Gastrocnemius medialis (tissue), 4 donors: ENCODE measurements at places on chromosomes 4 and X. TPM values are rescaled to one million over a fixed set of nuclear protein-coding genes. Genes with fewer than 3 reads are reported as not detected.
A peak's percentile ranks its signal among the peaks of the same experiment; 100 is the strongest.

DNA sequence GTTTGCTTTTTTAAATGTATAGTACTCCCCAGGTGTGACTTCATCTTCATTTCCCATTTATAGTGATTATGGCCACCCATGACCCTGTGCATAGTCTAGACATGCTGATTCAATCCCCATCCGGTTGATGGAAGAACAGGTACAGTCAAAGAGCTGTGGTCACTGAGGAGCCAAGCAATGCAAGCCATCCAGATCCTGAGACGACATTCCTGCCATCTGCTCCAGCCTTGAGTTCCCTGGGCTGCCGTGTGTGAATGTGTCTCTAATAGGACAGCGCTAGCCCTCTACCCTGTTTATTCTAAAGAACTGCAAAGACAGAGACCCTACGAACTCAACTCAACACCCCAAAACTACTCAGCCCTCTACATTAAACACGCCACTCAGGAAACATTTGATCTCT lies 1.7 kb downstream of the KCNIP4 start:
- DNase-seq = no peak

DNA sequence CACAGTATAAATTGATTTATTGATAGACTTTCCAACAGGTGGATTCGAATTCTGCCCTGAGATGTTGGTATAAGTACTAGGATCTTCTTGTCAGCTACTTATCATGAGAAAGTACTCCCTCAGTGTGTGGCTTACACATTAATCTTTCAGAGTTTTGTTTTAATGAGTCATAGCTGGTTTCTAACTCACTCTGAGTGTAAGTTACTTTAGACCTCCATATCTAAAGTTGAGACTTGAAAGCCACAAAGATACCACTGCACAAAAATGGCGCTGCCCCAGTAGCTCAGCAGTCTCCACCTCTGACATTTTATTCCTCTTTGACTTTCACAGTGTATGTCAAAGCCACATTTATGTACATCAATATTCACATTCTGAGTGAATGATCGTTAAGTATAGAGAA lies 318.5 kb downstream of the ARAP2 start:
- DNase-seq = no peak

- DNase-seq = no peak
Measured at GRCh38 chr4:167406181-167406580, 171.9 kb upstream of the SPOCK3 start.

GRCh38 chrX:5702890-5703289 lies 525.8 kb downstream of the NLGN4X start:
- no peak for DNase-seq

DNA sequence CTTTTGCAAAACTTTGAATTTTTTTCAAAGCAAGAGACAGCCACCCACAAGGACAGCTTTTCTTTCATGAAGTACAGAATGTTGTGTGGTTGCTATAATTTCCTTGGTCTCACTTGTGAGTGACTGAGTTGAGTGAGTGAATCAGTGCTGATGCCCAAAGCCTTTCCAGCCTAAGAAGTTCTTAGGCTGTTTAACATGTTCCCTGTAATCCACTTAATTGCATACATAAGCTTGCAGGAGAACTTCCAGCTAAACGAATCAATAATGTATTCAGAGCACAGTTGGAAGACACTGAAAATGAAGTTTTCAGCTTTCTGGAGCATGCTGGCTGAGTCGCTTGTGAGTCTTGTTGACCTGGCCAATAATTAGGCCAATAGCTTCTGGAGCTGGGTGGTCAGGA lies 42.0 kb upstream of the GK2 start:
- DNase-seq = no peak

GRCh38 chrX:134801267-134801666 lies 143.0 kb upstream of the PLAC1 start:
- no peak for DNase-seq

DNA sequence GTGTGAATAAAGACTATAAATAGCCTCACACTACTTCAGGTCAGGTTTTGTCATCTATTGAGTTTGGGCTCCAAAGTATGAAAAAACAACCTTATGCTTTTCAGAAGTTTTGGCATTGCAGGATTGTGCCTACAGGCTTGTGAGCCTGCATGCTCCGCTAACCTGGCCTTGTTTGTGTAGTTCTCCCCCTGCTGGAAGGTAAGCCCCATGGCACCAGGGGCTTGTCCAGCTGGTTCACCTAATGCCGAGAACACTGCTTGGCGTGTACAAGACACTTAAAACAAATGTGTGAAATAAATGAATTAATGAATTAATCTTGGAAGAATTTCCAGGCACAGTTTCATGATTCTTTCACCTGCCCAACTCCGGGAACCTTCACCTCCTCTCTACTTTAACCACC lies 1.8 kb upstream of the HSD17B10 start:
- DNase-seq = peak; percentile 53

DNA sequence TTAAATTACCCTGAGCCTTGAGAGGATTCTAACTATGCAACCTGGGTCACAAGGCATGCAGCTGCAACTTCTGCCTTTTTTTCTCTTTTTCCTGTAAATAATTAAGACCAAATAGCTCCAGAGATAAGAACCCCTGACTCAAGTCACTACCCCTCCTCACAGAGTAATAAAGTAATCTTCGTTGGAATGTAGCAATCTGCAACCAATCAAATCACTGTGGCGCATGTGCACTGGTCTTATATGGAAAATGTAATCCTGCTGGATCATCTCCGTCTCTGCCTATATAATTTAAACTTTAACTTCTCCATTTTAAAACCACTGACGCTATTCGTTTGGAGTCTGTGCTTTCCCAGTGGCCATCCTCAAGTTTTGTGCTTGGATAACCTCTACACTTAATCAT lies 6.1 kb upstream of the EFHC2 start:
- DNase-seq = no peak

- no peak for DNase-seq
Measured at GRCh38 chrX:48720577-48721250, 24.2 kb downstream of the SUV39H1 start.

GRCh38 chrX:124254611-124255010 lies 77.8 kb upstream of the TEX13D start:
- no peak for DNase-seq

DNA sequence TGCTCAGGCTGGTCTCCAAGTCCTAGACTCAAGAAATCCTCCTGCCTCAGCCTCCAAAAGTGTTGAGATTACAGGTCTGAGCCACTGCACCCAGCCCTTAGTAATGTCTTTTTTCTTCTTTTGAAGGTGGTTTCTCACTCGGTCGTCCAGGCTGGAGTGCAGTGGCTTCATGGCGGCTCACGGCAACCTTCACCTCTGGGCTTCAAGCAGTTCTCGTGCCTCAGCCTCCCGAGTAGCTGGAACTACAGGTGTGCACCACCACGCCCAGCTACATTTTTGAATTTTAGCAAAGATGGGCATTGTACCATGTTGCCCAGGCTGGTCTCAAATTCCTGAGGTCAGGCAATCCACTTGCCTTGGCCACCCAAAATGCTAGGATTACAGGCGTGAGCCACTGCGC lies 32.3 kb upstream of the ASMTL start:
- no peak for DNase-seq

GRCh38 chr4:39834269-39834668 lies 136.3 kb downstream of the UBE2K start:
- DNase-seq = no peak

DNA sequence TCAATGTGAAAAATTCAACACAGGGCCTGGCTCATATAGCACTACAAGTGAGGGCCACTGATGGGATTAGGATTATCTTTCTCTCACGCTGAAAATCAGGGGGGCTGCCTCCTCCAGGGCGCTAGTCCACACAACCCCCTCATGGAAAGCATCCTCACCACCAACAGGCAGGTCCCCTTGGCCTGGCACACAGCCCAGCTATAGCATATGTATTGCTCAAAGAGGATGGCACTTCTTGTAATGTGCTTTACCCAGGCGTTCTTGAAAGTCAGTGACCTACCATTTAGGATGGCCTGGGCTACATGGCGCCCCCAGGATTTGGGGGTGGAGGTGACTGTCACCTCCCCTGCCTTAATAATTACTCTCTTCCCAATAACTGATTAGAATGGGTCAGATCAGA lies 71.0 kb upstream of the LSM6 start:
- DNase-seq = no peak

GRCh38 chr4:117577686-117578311 lies 456.5 kb upstream of the NDST3 start:
- no peak for DNase-seq

DNA sequence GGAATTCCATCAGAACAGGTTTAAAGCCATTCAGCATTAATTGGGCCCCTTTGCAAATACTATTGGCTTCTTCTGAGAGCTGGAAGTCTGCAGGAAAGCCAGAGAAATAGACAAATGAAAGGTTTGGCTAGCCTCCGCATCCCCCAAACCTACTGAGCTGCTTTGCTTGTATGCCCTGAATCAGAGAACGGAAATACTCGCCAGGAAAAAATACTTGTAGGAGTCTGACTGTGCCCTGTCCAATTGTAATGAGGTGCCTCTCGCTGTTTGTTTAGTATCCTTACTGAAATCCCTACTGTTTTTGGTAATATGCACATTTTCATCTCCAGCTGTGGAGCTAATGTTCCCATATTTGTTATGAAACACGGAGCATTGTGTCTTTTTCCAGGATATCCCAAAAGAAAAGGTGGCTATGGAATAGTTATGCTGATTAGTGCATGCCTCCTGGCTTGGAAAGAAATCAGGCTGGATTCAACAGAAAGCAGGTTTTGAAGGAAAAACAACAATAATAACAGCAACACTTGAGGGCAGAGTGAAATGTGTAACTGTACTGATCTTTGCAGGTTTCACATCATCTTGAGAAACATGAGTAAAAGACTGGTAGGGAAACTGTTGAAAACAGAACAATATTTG lies 50.7 kb upstream of the NLGN4X start:
- DNase-seq = no peak

DNA sequence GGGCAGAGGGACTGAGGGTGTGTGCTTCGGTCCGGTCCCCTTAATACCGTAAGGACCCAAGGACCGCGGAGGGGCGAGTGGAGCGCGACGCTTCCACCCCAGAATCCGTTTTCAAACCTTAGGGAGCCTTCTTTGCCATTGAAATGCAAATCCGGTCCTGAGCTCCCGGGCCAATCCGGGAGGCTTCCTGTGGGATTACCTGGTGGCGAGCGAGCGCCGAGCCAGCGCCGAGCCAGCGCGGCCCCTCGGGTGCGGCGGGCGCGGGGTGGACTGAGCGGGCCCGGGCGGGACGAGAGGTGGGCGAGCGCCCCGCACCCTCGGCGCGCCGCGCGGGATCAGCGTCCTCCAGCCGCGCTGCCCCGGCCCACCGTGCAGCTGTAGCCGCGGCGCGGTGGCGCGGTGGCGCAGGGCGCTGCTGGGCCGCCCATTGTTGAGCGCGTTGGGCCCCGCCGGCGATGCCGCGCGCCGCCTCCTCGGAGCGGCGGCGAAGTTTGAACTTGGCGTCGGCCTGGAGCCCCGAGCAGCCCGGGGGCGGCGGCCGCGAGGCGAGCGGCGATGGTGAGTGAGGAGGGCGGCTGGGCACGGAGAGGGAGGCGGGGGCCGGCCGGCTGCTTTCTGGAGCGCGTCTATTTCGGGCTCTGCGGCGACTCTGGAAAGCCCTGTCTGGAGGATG lies 208.7 kb downstream of the SOWAHB start:
- no peak for DNase-seq

DNA sequence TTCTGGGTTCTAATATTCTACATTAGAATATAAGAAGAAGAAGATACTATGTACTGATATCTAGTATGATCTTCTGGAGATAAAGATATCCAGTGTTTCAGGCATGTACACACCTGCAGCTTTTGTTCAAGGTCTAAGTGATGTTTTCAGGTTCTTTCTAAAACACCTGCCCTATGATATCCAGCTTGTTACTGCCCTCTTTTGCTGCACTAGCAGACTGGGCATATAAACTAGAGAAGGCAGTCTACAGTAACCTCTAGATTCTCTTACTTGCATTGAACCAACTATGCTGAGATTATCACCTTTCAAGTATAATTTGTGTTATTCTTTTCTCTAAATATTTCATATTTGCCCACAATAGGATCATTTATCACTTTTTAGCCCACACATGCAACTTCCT lies 1.9 kb upstream of the FRYL start:
- DNase-seq = no peak

DNA sequence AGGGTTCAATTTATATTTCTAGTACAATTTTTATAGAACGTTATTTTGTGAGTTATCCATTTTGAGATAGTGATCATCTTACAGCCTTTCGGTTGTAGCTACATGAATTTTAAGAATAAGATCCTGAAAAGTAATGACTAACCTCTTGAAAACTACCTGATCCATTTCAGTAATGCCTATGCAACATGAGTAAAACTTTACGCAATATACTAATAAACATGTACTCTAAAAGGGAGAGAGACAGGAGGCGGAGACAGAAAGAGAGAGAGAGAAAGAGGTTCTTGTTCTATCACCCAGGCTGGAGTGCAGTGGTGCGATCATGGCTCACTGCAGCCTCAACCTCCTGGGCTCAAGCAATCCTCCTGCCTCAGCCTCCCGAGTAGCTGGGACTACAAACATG lies 816.1 kb downstream of the CCSER1 start:
- DNase-seq = no peak

DNA sequence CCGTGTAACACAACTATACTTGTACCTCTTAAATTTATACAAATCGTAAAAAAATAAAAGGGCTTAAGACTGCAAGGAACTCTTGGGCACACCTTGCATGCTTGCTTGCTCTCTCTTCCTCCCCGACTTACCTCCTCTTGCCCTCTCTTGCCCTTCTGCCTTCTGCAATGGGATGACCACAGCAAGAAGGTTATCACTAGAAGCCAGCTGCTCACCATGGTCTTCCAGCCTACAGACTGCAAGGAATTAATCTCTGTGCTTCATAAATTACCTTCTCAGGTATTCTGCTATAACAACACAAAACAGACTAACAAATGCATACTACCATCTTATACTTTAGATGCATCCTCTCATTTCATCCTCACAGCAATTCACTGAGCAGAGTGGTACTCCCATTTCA lies 92.1 kb downstream of the MRPL1 start:
- DNase-seq = no peak

GRCh38 chr4:147933316-147933715 lies 201.4 kb downstream of the ARHGAP10 start:
- DNase-seq = peak; percentile 31

GRCh38 chr4:177902386-177902785 lies 460.1 kb upstream of the AGA start:
- DNase-seq = no peak

GDPD2 gene
- total RNA-seq = not detected

LUZP4 gene
- not detected for total RNA-seq

FMR1NB gene
- total RNA-seq = not detected

CENPVL2 gene
- not detected for total RNA-seq

PLP1 gene
- 1.2 TPM for total RNA-seq

GPR119 gene
- not detected for total RNA-seq

MBNL3 gene
- total RNA-seq = 2.9 TPM

TMPRSS11F gene
- not detected for total RNA-seq

FHDC1 gene
- total RNA-seq = 0.41 TPM

ADGRG4 gene
- not detected for total RNA-seq

USP17L18 gene
- not detected for total RNA-seq
